ENCODE measurements at places on chromosomes 2 and 18.

- no peak for DNase-seq
Observed at GRCh38 chr2:164976301-164976700, 21.0 kb upstream of the SLC38A11 start.

GRCh38 chr2:96137321-96138178 lies 752 bp downstream of the ASTL start:
- no peak for DNase-seq

- no peak for DNase-seq
Observed at GRCh38 chr18:9095297-9096006, 7.0 kb upstream of the NDUFV2 start.

GRCh38 chr18:35717182-35717581 lies 135.6 kb downstream of the GALNT1 start:
- no peak for DNase-seq

DNA sequence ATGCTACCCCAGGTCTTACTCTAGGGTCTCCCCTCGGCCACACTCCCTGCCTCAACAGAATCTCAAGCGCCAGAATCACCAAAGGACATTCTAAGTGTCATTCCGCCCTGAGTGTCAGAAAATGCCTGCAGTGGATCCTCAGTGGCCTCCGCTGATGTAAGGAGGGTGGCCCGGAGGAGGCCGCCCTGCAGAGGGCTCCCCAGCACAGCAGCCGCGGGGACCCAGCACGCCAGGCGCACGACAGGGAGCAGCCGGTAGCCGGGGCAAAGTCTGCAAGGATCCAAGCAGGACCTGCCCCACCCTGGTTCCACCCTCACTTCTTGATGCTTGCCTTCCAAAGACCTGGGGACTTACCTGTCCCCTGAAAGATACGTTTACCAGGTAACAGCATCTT lies 54.2 kb upstream of the ID2 start:
- no peak for DNase-seq

All from stromal cell of bone marrow (primary cell).